Left lung (tissue), 14 donors: ENCODE measurements at places on chromosomes 7 and 10. TPM values are rescaled to one million over a fixed set of nuclear protein-coding genes. Genes with fewer than 3 reads are reported as not detected.

- H3K27me3 ChIP-seq = no peaks in the 10 kb centered on the region
- H3K27ac ChIP-seq = no peak overlapping the region
- H3K4me1 ChIP-seq = peaks cover 18% of the 10 kb centered on the region
- H3K4me3 ChIP-seq = no peak overlapping the region
These were observed 133.7 kb upstream of the NAMPT start for GRCh38 chr7:106418526-106418925.

GRCh38 chr10:97138174-97138573 is 47.6 kb downstream of the SLIT1 start:
- H3K27me3 ChIP-seq = no peaks in the 10 kb centered on the region
- peaks cover 5% of the 10 kb centered on the region for H3K4me1 ChIP-seq
- H3K27ac ChIP-seq = no peak overlapping the region
- no peaks in the 10 kb centered on the region for H3K36me3 ChIP-seq
- DNase-seq = no peak

GRCh38 chr10:49362596-49363260 is 33.2 kb downstream of the DRGX start:
- peaks cover 22% of the 10 kb centered on the region for H3K4me1 ChIP-seq
- no peak for DNase-seq
- H3K27ac ChIP-seq = no peak overlapping the region
- H3K4me3 ChIP-seq = no peak overlapping the region

DNA sequence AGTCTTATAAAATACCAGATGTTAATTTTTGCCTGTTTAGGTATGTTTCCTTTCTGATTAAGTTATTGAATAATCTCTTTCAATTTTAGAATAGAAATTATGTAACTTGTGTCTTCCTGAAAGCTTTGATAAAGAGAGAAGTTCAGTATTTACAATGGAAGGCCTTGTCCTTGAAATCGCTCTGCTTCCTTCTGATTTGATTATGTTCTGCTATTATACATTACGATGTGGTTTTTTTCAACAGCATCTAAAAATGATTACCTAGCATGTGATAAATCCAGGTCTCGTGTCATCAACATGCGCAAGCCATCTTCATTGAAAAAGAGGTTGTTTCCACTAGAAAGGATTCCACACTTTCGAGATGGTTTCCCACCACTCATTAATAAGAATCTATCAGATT is 96.5 kb upstream of the SLC26A5 start:
- no peaks in the 10 kb centered on the region for H3K27me3 ChIP-seq
- no peak overlapping the region for H3K4me3 ChIP-seq
- no peak for DNase-seq

- H3K36me3 ChIP-seq = no peaks in the 10 kb centered on the region
- no peak overlapping the region for H3K27ac ChIP-seq
- H3K4me1 ChIP-seq = no peaks in the 10 kb centered on the region
- no peak overlapping the region for H3K4me3 ChIP-seq
- H3K27me3 ChIP-seq = no peaks in the 10 kb centered on the region
These were observed 729 bp downstream of the HOGA1 start for GRCh38 chr10:97584798-97585438.

GRCh38 chr7:12695965-12696364 is 8.5 kb downstream of the ARL4A start:
- no peaks in the 10 kb centered on the region for H3K4me1 ChIP-seq
- no peaks in the 10 kb centered on the region for H3K27me3 ChIP-seq
- no peak overlapping the region for H3K4me3 ChIP-seq
- DNase-seq = no peak
- H3K27ac ChIP-seq = no peak overlapping the region
- H3K36me3 ChIP-seq = no peaks in the 10 kb centered on the region

The GPR146 gene
- 16.7 TPM for total RNA-seq

The TMEM26 gene
- total RNA-seq = 1.3 TPM

The TBC1D12 gene
- total RNA-seq = 11.2 TPM

The SCD gene
- total RNA-seq = 529 TPM

The TMEM273 gene
- 46.9 TPM for total RNA-seq

The MOSPD3 gene
- total RNA-seq = 18.8 TPM
